ENCODE measurements at places on chromosomes 11 and 22.

- DNase-seq = no peak
These were observed 9.0 kb upstream of the RAG1 start for GRCh38 chr11:36558571-36559413.

DNA sequence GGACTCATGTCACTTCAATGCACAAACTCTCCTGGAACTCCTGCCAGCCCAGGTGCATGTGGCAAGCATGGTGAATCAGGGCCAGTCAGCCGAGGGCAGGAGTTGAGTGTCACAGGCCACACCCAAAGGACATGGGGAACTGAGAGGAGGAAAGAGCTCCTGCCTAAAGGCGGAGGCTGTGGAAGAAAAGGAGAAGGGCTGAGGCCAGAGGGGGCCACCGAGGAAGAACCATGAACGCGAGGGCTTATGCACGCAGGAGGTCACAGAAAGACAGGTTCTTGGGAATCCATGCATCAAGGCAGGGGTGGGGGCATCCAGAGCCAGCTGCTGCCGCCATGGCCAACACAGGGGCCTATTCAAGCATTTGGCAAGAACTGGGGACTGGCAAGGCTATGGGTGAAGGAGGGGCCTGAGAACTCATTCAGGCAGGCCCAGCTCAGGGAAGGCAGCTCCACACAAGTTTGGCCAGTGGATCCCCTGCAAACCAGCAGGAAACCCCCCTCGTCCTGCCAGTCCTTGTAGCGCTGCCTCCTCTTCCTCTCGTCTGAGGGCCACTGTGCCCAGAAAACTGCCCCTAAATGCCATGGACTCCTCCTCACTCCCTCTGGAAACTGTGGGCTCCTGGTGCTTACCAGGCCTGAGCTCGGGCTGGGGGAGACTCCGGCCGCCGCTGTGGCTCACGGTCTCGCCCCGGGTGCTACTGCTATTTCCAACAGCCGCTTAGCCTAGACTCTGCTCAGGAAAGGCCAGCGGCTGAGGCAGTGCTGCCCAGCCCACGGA is 15.4 kb downstream of the PPM1F start:
- DNase-seq = no peak

DNA sequence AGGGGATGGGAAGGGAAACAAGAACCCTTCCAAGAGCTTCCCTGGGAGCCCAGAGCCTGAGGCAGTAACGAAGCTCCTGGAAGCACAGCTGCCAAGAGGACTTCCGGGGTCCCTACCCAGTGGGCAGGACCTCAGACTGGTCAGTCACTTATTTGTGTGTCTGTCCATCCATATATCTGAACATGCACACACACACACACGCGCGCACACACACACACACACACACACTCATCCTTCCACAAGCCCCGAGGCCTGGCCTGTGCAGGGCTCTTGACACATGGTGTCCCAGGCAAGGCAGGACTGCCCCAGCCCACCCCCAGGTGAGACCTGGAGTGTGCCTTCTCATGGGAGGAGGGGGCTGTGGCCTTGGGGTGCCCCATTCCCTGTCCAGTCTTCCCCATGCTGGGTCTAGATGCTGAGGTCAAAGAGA is 44.9 kb downstream of the IGLL5 start:
- no peak for DNase-seq

DNA sequence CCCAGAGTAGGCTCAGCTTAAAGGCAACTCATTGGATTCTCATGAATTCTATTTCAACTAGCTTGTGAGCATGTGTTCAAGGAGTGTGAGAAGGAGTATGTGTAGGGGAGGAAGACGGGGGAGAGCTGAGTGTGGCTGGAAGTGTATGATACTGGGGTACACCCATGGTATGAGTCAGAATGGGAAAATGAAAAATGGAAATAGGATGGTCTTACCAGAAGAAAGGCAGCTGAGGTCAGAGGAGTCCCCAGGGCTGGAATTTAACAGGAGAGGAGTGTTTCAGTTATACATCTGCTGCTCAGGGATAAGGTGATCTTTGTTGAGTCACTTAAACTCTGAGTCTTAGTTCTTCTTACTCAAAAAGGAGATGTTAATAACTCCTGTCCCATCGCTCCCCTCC is 6.7 kb upstream of the ADAMTS15 start:
- no peak for DNase-seq

DNA sequence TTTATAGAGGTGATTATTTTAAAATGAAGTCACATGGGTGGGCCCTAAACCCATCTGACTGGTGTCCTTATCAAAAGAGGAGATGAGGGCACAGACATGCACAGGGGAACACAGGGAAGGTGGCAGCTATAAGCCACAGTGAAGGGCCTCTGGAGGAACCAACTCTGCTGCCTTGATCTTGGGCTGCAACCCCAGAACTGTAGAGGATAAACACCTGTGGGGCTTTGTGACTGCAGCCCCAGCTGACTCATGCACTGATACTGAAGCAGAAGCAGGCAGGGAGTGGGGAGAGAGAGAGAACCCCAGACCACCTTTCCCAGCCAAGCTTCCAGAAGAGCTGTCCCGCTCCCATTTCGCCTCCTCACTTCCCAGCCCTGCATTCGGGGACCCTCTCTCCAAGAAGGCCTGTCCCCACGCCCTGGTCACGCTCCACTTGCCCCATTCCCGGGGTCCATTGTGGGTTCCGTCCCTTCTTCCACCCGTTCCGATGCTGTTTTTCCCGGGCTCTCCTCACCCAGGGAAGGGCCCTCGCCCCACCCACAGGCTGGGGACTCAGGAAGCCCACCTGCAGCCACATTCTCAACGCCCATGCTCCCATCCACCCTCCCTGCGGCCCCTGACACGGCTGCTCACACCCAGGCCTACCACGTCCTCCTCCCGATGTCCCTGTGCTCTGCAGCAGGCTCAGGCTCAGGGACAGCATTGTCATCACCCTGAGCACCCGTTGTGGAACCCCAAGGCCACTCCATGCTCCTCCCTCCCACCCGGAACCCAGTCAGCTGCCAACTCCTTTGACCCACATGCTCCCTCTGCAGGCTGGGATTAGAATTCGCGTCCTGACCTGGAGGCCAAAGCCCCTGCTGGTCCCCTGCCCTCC is 90.8 kb upstream of the SHANK2 start:
- DNase-seq = no peak

GRCh38 chr22:32378707-32379272 is 21.1 kb downstream of the RFPL3 start:
- DNase-seq = no peak

DNA sequence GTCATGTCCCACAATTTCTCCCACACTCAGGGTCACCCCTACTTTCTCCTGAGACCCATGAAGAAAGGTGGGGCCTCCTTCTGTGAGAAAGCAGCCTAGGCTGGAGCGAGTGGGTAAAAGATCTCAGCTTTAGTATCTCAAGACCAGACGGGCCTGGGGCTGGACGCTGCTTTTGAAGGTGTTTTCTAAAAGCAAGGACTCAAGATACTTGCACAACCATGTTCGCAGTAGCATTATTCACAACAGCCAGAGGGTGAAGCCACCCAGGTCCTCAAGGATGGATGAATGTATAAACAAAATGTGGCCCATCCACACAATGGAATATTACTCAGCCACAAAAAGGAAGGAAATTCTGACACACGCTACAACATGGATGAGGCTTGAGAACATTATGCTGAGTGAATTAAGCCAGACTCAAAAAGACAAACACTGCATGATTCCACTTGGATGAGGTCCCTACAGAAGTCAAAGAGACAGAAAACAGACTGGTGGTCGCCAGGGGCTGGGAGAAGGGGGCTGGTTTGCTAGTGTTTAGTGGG is 10.6 kb downstream of the SHANK2 start:
- DNase-seq = no peak

GRCh38 chr11:35932681-35933319 is 11.1 kb upstream of the LDLRAD3 start:
- DNase-seq = no peak

DNA sequence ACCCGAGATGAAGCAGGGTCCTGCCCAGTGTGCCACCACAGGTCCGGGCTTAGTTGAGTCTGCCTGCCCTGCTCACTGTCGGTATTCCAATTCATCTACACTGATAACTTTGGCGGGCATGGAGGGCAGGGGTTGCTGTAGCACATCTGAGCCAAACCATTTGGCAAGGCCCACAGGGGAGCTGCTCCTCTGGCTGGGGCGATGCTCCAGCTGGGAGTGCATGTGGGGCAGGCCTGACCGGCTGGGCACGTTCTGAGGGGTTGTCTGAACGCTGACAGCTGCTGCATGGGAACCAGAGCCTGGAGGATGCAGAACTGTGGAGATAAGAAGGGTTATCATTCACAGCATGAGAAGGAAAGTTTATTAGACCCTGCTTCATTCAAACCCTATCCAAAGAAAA is 40.4 kb downstream of the DRG1 start:
- DNase-seq = no peak

- DNase-seq = no peak
These were observed 29.4 kb downstream of the GRIK4 start for GRCh38 chr11:120540744-120541465.

- no peak for DNase-seq
These were observed 51.4 kb downstream of the JAM3 start for GRCh38 chr11:134120143-134120850.

GRCh38 chr11:88744140-88744539 is 321.6 kb downstream of the GRM5 start:
- DNase-seq = no peak

DNA sequence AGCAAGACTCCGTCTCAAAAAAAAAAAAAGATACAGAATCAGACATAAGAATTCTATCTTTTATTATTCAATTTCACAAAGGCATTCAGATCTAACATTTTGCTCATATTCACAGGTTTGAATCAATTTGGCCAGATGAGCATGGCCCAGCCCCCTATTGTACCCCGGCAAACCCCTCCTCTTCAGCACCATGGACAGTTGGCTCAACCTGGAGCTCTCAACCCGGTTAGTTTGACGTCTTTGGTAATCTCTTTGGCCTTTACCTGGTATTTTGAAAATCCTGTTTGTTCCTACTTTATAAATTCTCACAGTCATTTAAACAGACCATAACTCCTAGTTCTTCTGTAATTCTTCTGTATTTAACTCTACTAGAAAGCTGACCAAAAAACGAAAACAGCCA is 55.3 kb downstream of the EP300 start:
- DNase-seq = no peak

- peak; percentile 4 for DNase-seq
These were observed 35.6 kb downstream of the TPBGL start for GRCh38 chr11:75276186-75276585.

DNA sequence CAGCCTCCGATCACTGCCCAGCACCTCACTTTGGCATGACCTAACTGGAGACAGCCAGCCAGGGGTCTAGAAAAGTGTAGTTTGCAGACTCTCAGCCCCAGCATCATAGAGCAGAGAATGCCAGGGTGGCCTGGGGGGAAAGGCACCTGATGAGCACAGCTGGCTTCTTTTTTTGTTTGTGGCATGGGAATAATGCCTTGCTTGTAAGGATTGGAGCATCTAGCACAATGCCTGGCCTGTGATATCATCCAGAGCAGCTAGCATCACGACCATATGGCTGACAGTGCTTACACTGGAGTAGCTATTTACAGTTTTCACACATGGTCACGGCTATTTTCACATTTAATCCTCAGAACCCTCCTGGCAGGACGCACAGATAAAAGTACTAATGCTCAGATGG is 594.8 kb upstream of the B3GAT1 start:
- no peak for DNase-seq

DNA sequence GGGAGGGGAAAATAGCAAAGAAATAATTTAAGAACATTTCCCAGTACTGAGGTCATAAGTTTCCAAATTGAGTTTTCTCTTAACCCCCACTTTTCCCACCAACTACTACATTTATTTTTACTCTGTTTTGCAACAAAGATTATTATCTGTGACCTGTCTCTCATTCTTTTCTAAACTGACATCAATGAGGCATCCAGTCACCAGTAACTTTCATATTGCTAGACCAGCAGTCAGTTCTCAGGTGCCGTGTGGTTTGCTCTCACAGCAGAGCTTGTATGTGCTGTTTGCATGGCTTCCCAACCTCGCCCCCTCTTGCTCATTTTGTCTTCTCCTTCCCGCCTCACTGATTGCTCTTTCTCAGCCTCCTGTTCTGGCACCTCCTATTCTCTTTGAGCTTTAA is 1091.3 kb downstream of the TBC1D22A start:
- DNase-seq = no peak

DNA sequence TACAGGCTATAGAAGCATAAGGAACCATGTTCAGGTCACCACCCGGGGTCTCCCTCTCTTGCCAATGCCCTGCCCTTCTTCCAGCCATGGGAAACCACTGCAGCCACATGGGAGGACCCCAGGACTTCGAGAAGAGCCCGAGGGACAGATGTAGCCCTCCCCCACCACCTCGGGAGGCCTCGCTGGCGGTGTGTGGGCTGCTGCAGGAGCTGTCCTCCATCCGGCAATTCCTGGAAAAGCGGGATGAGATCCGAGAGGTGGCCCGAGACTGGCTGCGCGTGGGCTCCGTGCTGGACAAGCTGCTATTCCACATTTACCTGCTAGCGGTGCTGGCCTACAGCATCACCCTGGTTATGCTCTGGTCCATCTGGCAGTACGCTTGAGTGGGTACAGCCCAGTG is 14.5 kb downstream of the HTR3A start:
- DNase-seq = no peak

DNA sequence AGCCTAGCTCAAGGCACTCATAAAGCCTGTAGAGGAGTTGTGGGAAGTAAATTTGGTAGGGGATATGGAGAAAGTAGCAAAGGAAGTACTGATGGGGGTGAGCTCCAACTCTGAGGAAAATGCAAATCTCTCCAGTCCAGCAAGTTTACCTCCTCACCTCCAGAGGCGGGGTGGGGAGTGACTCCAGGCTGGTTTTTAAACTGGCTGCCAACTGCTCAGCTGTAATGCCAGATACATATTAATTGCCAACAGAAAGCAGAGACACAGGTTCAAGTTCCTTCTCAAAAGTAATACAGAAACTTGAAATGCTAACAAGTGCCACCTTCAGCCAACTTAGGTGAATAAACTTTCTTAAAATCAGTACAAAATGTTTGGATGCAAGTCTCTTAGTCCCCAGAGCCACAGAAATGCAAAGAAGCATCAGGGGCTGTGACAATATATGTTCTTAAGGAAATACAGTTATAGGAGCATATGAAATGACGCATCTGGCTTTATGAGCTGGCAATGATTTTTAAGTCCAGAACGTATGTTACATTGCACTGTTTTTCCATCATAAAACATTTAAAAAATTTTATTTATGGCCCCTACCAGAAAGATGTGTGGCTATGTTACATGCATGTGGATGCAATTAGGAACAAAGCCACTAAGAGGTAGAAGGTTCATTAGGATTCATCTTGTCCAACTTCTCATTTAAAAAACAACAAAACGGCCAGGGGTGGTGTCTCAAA is 436.4 kb upstream of the CCDC90B start:
- DNase-seq = no peak

GRCh38 chr11:116960930-116961329 is 123.5 kb upstream of the APOA1 start:
- DNase-seq = no peak

- no peak for DNase-seq
These were observed 145.0 kb upstream of the THY1 start for GRCh38 chr11:119567688-119568582.
